T1000 (cell line): ENCODE measurements at places on chromosomes 4 and X.

DNA sequence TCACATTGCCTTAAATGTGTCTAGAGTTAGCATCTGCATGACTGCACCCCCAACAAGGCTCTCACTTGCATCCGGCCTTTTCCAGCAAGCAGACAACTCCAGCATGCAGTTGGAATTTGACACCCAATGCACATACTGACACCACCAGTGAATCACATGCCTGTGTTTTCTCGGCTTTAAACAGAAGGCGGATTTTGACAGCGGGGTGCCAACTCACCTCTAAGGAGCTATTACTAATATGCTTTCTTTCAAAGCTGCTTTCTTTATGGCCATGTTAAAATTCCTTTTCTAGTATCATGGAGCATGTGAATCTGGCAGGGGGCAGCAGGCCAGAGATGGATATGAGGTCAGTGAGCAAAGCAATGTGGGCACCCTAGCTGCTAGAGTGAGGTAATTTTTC lies 78.0 kb upstream of the CLNK start:
- DNase-seq, result no peak

- DNase-seq, result no peak
Measured at GRCh38 chr4:25449270-25449669, 72.2 kb downstream of the ANAPC4 start.

GRCh38 chr4:141587897-141588296 lies 48.5 kb upstream of the IL15 start:
- DNase-seq, result no peak

DNA sequence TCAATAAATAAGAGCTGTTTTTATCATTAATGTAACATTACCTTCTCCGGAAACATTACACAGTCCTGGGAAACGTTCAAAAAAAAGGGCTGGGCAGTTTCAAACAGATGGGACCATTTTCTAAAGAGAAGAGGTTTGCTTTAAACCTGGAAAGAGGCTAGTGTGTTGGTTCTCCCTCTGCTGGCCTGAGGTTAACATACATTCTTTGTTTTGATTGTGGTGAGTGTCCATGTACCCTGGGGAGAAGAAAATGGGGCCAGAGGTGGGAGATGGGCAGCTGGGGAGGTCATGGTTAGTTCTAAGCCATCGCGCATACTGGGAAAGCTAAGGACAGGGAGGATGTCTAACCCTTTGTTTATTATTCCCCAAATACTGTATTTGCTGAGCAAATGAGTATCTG lies 194.7 kb downstream of the CPEB2 start:
- DNase-seq, result no peak

DNA sequence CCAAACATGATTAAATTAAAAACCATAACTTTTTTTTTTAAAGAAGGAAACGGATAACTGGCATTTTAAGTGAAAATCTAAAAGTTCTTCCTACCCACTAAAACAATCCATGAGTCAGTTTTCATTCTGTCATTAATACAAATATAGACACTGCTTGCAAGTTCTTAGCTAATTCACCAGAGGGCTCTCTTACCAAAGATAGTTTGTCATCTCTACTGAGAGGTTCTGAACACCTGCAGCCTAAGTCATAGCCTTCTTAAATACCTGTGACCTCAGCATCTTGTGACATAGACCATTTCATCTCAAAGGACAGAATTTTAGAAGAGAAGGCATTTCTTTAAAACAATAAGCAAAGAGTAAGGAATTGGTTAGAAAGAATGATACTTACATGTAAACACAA lies 65.3 kb upstream of the FAM120C start:
- DNase-seq, result no peak

DNA sequence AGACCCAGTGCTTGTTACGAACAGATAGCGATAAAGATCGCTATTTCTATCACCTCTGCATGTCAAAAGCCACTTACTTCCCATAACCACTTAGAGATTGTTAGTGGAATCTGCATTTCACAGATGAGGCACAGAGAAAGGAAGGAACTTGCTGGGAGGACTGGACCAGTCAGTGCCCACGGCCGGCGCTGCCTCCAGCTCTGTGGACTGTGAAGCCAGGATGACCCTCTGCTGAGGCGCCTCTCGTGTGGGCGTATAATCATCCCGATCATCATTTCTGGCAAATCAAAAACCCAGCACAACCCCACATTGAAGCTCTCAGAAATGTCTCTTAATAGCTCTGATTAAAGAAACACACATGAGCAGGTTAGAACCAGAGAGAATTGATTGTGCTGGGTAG lies 61.5 kb upstream of the ADRA2C start:
- no peak for DNase-seq

DNA sequence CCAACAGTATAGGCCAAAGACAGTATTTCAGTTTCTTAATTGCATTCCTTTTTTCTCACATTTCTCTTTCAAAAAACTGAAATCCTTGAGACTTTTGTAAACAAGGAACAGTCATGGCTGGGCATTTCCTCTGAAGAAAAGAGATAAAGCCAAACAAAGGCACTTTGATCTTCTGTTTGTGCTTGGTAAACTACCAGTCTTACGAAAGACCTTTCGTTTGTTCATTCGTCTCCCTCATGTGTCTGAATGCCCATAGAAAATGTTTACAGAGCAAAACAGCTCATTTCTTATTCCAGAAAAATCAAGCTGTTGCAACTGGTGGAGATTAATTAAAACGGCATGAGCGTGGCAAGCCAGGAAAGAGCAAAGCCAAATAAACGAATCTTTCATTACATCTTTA lies 178.0 kb downstream of the GASK1B start:
- no peak for DNase-seq

DNA sequence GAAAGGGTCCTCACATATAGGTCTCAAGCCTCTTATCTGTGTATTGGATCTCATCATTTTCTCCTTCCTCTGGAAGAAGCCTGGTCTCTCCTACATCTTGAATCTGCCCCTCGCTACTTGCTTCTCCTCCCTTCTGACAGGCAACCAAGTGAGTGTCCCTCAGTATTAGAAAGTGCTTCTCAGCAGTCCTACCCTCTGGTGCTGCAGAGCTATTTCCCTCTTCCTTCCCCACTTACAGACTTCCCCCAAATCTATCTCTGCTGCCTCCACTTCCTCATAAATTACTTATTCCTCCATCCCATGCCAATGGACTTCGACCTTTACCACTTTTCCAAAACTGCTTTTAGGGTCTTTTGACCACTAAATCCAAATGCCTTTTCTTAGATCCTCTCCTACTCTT lies 129.1 kb upstream of the NAP1L5 start:
- no peak for DNase-seq

DNA sequence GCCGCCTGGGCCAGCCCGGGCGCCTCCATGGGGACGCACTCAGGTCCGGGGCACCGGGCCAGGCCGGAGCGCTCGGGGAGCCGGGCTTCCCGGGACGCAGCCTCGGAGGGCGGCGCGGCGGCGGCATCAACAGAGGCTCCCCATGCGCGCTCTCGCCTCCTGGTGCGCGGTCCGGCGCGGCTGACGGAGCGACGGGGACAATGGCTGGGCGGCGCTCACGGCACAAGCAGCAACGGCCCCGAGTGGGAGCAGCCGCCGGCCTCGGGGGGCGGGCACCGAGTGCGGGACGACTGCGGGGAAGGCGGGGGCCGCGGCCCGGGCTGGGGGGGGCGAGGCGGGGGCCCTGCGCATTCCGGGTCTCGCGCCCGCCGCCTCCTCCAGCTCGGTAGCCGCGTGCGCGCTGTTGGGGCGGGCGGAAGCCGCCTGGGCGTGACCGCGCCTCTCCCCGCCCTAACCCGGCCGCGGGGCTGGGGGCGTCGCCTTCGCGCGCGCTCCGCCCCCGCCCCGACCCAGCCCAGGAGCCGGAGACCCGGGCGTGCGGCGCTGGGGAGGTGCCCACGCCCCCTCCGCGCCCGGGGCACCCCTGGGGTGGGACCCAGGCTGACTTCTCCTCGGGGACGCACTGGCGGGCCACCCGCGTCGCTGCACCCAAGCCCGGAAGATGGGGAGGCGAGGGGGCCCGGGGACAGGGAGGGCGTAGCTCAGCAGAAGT lies at the start of gene PRKX:
Gene PRKX, minus strand, starts transcription at position 425 of the 712 bp plus-strand sequence. Its CDS starts 396 bp downstream, at position 29.
- no peak for DNase-seq

GRCh38 chr4:76590798-76591281 lies 155.8 kb downstream of the SHROOM3 start:
- DNase-seq, result no peak

DNA sequence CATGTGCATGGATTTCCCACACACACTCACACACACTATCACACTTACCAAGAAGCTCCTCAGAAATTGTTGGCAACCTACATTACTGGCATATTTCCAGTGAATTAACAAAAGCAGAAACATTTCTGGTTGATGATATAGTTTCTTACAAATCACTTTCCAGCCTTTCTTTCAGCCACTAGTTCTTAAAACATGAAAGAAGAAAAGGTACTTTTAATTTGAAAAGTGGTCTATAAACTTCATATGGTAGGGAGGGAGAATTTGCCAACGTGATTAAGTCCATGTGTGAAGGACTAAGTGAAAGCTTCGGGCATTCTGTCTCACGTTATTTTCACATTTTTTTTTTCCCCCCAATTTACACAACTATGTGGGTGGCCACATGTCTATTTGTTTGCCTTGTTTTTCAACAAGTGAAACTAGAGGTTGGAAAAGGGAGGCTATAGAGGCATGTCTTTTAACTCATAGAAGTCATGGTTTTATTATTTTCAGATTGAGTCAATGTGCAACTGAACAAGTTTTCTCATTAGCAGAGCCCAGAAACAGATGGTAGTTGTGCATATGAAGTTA lies 832.1 kb upstream of the INTU start:
- no peak for DNase-seq
